ENCODE measurements at places on chromosomes 16 and 17.

DNA sequence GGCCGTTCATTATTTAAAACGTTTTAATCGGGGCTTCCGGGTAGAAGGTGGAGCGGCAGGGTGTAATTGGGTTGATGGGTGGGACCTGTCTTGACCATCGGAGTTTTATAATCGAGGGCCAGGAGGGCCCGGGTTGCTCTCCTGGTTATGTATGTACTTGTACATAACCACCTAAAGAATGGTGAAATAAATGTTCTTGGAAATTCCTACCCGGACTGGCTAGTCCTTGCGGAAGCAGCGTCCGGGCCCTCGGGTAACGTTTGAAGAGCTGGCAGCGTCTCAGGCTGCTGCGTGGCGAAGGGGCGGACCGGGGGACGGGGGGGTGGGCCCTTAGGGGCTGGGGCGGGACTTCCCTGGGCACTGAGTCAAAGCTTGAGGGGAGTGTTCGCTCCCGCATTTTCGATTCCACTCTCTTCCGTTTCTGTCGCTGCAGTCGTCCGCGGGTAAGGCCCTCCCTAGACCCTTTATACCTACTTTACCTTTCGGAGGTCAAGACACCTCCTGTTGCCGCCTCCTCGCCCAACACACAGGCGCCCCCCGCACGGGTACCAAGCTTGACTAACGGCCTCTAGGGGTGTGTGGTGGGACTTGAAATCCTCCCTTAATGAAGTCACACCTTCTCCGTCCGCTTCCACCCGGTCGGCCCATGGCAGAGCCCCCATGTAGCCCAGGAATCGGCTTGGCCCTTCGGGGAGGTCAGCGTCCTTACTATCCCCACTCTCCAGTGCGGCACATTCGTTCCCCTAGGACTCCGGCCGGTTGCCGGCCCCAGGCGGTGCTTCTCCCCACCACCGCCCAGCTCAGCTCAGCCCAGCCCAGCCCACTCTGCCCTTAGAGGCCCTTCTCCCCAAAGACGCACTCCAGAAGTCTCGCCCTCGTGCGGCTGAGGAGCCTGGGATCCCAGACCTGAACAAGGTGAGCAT lies at the start of gene TMEM106A:
TMEM106A (plus strand) TSS at position 396 of the 923 bp plus-strand sequence. CDS start 1,167 bp downstream, outside the sequence.
- DNase-seq: peak; percentile 53

DNA sequence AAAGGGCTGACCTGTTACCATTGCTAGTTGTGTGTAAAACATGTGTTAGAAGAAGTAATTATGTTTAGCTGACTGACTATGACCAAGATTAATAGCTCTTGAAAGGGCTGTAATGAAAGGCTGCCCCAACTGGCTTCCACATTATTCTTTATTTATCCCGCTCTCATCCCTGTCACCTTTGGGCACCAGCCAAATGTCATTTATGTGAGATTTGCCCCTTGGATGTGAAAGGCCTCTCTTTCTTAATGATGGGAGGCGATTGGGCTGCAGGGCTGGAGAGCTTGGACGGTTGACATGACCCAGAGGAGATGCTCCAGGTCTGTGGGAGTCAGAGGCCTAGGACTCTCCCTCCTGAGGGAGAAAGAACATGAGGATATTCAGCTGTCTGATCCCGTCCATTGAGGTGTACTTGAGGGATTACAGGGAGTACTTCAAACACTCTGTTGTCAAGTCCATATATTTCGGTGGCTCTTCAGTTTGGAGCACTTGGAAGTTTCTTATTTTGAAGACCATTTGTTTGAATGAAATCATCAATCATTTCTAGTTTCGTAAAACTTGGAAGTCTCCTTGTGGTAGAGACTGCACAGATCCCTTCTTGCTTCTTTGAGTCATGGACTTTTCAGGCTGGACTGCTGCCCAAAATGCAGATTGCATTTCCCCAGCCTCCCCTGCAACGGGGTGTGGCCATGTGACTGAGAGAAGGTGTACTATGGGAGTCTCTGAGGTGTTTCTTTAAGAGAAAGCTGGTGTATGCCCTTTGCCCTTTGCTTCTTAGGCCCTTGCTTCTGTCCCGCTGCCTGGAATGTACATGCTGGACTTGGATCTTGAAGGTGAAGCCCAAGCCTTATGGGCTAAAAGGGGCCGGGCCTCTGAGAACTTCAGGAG lies 51.3 kb downstream of the FTO start:
- DNase-seq: peak; percentile 68

GRCh38 chr17:31092475-31093064 lies 2.2 kb upstream of the NF1 start:
- no peak for DNase-seq

DNA sequence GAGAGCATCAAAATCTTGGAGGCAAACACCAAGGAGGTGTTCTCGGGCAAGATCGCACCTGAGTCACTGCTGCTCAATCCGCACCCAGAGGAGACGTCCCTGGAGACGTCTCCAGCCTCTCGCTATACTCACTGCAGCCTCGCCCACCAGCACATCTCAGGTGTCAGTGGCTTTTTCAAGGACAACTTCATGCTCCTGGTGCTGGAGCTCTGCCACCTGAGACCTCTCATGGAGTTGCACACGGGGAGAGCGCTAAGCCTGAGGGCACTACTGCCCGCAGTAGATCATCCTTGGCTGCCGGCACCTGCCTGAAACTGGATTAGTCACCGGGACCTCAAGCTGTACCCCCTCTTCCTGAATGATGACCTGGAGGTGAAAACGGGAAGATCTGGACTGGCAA lies 2.6 kb upstream of the MBTPS1 start:
- no peak for DNase-seq

DNA sequence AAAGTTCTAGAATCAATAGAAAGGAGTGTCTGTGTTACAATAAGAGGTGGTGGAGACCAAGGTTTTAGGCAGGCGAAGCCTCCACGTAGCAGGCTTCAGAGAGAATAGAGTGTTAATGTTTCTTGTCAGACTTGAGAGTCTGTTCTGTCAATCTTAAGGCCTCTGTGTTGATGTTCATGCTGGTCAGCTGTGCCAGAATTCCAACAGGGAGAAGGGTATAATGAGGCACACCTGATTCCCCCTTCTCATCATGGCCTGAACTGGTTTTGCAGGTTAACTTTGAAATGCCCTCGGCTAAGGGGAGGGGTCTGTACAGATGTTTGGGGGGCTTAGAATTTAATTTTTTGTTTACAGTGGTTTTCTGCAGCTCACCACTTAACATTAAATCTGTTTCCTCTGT lies 46.0 kb downstream of the RNF112 start:
- DNase-seq: no peak

GRCh38 chr16:2155977-2156848 lies 631 bp downstream of the TRAF7 start:
- DNase-seq: no peak

GRCh38 chr17:17177176-17177575 lies 29.0 kb downstream of the PLD6 start:
- DNase-seq: no peak

DNA sequence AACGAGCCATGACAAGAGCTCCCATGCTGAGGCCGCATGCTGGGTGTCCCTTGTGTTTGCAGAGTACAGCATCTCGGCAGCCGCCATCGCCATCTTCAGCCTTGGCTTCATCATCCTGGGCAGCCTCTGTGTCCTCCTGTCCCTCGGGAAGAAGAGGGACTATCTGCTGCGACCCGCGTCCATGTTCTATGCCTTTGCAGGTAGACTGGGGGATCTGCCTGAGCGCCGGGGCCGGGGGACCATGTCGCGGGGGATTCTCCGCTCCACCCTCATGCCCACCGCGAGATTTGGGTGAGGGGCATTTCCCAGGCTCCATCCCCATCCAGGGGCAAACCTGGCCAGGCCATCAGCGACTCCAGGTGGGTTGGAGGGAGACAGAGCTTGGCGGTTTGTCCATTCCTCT lies 10.7 kb downstream of the CACNG1 start:
- DNase-seq: no peak

GRCh38 chr16:3171855-3172593 lies 16.0 kb upstream of the OR1F1 start:
- DNase-seq: no peak

- DNase-seq: no peak
These were observed 516 bp downstream of the CPNE2 start for GRCh38 chr16:57092786-57093411.

- no peak for DNase-seq
These were observed 88.5 kb downstream of the ANKRD11 start for GRCh38 chr16:89401641-89402445.

DNA sequence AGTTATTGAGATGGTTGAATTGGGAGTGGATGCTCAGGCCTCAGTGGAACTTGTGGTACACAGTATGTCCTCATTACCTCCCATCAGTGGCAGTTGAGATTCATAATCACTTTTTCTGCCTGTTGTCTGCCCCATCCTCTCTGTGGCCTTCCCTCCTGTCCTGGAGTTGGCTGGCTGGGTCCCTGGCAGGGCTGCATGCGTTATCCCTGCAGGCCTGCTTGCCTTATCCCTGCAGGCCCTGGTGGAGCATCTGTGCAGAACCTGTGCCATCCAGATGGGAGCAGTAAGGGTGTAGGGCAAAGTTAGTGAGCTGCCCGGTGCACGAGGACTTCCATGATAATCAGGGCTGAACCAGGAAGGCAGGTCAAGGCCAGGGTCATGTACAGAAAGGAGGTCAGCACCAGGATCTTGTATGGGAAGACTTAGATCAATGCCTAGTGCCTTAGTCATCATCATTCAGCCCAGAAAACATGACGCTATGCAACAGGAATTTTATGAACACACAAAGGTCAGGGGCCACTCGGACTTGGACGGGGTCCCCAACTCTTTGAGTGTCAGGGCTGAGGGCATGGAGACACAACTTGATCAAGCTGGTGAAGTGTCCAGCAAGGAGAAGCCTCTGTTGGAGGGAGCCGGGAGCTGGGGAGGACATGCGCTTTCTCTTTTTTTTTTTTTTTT lies 47.2 kb downstream of the ABCC1 start:
- DNase-seq: no peak

DNA sequence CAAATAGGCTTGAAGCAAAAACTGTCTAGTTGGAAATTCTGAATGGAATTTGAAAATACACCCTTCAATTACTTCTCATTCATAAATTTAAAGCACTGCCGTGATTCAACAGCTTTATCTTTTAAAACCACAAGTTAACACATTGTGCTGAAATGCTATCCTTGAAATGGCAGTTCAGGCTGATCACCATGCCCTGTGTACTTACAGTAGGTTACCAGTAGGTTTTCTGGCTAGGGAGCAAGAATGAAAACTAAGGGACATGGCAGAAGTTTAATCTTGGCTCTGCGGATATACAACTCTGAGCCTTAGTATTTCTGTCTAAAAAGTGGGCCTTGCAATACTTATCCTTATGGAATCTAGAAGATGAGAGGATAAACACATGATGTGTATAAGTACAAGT lies 28.0 kb downstream of the NXPH3 start:
- DNase-seq: no peak

- peak; percentile 98 for DNase-seq
These were observed 72.8 kb upstream of the MED9 start for GRCh38 chr17:17403899-17404576.

GRCh38 chr16:30895627-30896260 lies 670 bp upstream of the CTF1 start:
- no peak for DNase-seq

DNA sequence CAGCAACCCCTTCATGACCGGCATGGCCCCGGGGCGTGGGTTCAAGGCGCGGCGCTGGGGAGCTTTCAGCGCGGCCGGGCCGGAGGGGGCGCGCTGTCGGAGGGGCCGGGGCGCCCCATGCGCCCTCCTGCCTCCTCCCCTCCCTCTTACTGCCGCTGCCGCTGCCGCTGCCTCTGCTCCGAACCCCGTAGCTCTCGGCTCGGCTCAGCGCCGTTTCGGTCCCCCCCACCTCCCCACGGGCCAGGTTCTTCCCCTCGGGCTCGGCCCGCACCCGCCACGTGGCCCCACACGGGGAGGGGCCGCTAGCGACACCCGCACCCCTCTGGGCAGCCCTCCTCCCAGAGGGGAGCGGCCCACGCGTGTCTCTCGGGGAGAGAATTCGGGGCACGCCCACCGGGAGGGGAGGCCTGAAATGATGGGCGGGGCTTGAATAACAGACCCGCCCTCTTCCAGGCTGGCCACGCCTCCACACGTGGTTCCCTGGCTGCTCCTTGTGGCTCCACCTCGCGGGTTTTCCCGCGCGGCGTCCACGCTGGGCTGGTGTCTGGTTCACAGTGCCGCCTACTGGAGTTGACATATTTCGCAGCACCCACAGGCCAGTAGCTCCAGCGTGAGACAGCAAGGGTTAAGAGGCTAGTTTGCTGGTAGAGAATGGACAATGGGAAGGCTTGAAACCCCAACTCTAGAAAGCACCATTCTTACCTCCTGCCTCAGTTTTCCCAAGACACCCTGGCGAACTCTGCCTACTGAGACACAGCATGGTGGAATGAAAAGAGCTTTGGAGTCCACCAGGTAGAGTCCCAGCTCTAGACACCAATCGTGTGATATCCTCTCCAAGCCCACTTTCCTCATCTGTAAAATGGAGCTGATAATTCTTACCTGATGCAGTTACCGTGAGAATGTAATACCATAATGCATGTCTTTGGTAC lies at the start of gene KCNH4:
KCNH4 (minus strand) TSS at position 221 of the 929 bp plus-strand sequence; CDS start at position 24, 197 bp downstream.
- DNase-seq: peak; percentile 61

DNA sequence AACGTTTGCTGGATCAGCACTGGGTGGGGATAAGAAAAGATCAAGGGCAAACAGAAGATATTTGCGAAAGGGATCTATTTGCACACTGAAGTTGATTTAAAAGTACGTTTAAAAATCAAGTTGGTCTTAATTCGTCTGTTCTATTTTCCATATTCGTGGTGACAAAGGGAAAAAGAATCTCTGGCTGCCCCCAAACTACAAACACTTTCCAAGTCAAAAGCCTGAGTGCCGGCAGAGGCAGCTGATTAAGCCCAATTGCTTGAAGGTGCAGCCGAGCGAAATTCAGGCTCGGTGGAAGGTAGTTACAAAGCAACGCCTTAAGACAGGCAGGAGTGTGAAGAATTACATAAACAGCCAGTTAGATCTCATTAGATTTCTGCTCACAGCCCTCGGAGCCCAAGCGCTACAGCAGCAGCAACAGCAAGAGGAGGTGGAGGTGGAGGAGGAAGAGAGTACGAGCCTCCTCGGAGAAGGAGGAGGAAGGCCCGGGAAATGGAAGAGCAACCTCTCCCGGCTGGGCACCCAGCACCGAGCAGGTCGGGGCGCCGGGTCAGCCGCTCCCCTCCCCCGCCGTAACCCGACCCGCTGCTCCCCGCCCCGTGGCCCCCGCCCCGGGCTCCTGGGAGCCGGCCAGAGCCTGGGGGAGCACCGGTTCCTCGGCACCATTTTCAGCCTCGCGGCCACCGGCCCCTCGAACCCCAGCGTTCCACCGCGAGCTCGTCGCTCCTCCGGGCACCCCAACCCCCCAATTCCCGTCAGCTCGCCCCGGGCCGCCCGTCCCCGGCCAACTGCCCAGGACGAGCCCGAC lies 890 bp downstream of the TOB1 start:
- DNase-seq: peak; percentile 32

All from NCI-H748 treated with DMSO at 0.1 percent for 48 hours (cell line).